Glutamatergic neuron (in vitro differentiated cells): ENCODE measurements at places on chromosomes 2 and 18. TPM values are rescaled to one million over a fixed set of nuclear protein-coding genes. Genes with fewer than 3 reads are reported as not detected.

IKZF2 gene
- total RNA-seq: 1.8 TPM

ACOXL gene
- 1.4 TPM for total RNA-seq

LYPD6B gene
- 0.69 TPM for total RNA-seq

IL18R1 gene
- total RNA-seq: not detected

ITM2C gene
- total RNA-seq: 72.0 TPM

- DNase-seq: no peak
Measured at GRCh38 chr2:47864566-47864965, 41.7 kb downstream of the FBXO11 start.

GRCh38 chr2:136527560-136527959 lies 237.8 kb upstream of the THSD7B start:
- no peak for DNase-seq

DNA sequence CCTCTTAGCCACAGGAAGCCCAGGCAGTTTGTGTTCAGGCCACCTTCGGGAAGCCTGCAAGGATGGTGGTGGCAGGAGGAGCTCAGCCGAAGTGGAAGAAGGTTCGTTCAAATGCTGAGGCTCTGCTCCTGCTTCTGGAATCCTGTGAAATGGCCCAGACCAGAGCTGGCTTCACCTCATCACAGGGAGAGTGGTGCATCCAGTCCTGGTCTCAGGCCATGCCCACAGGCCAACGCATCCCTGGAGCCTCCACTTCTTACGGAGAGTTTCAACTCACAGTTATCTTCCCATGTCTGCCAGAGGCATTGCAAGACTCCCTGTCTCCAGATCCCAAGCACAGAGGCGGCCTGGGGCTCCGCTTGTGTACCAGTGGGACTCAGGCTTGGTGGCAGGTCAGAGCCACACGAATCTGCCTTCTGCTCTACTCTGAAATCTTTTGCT lies 82.3 kb downstream of the NDUFA10 start:
- peak; percentile 12 for DNase-seq

GRCh38 chr2:61658841-61659780 lies 121.0 kb upstream of the XPO1 start:
- DNase-seq: no peak

- no peak for DNase-seq
Measured at GRCh38 chr2:239116456-239117246, 268.8 kb downstream of the TWIST2 start.

GRCh38 chr18:55650363-55650870 lies 62.4 kb upstream of the TCF4 start:
- DNase-seq: no peak

- no peak for DNase-seq
Measured at GRCh38 chr18:76771192-76771799, 51.1 kb upstream of the ZNF236 start.

- DNase-seq: no peak
Measured at GRCh38 chr2:28276807-28277206, 115.9 kb upstream of the FOSL2 start.

DNA sequence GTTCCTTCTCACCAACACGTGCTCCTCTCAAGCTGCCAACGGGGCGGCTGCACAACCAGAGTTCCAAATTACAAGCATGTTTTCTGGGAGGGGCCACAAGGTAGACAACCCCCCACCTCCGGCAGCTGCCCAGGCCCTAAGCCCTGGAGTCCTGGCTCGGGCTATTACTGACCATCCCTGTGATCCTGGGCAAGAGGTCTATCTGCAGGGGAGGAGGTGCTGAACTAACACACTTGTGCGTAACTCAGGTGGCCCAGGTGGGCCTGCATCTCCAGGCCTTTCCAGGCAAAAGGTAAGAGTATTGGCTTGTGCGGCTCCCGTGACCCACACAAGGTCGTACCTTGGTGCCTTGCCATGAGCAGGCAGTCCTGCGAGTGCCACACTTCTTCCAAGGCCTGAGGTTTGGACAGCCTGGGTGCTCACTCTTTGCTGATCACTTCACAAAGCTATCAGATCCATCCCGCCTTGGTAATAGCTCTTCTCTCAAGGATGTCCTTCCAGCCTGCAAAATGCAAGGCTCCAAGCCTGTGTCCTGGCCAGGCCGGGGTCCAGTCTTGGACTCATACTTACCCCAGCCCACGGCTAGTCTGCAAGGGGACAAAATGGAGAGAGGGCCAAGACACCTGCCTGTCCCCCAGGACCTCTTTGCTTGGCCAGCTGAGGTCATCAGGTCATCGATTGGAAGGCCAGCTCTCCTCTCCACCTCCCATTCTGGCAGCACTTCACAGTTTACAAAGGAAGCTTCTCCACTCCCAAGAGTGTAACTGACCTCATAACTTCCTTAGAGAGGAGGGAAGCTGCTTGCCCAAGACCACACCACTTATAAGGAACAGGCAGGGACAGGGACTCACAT lies 33.9 kb downstream of the ADRA2B start:
- DNase-seq: no peak

DNA sequence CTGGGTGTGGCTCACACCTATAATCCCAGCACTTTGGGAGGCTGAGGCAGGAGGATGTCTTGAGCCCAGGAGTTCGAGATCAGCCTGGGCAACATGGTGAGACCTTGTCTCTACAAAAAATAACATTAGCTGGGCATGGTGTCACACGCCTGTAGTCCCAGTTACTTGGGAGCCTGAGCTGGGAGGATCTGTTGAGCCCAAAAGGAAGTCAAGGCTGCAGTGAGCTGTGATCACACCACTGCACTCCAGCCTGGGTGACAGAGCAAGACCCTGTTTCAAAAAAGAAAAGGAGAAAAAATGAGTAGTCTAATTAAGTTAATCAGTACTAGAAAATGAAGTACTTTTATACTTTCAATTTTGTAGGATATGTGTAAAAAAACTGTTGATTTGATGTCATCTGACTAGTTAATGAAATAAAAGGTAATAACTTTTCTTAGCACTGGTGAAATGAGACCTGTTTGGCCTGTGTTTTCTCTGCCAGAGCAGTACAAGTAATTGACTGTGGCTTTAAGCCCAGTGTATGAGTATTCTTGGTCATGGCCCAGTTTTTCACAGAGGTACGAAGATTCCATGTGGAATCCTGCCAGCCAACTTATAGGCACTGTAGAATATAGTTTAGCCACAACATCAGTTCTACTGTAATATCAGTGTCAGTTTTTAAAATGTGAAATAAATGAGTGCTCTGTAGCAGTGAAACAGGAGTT lies 35.8 kb downstream of the MFSD6 start:
- no peak for DNase-seq

DNA sequence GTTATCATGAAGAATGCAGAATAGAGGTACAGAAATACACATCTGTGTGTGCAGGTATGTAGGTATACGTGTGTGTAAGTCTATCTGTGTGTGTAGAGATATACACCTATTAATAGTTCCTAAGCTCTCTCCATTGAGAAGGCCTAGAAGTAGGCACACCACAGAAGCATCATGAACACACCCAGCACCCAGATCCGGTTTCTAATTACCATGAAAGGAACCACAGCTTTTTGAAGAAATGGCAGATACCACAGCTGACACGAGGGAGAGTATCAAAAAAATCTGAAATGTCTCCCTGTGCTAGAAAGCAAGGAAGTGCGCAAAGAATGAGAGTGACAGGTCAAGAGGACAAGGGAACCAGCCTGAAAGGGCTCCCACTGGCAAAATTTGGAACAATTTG lies 27.7 kb upstream of the AP1S3 start:
- DNase-seq: no peak

DNA sequence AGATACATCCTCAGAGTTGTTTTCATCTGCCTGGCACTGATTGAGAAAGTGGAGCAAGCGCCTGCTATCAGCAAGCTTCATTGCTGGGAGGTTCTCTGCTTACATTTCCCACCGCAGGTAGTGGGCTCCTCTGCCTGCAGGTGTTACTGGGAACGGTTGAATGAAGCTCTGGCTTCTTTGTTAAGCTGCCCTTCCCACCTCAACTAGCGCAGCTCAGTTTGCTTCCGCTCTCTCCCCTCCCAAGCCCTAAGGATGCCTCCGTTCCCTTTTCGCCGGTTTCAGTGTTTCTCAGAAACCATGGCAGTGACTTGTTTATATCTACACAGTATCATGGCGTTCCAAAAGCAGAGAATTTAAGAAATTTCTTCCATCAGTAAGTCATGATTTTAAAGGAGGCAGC lies 72.2 kb upstream of the B3GNT7 start:
- DNase-seq: no peak

- DNase-seq: no peak
Measured at GRCh38 chr18:9038277-9038871, 64.1 kb upstream of the NDUFV2 start.

DNA sequence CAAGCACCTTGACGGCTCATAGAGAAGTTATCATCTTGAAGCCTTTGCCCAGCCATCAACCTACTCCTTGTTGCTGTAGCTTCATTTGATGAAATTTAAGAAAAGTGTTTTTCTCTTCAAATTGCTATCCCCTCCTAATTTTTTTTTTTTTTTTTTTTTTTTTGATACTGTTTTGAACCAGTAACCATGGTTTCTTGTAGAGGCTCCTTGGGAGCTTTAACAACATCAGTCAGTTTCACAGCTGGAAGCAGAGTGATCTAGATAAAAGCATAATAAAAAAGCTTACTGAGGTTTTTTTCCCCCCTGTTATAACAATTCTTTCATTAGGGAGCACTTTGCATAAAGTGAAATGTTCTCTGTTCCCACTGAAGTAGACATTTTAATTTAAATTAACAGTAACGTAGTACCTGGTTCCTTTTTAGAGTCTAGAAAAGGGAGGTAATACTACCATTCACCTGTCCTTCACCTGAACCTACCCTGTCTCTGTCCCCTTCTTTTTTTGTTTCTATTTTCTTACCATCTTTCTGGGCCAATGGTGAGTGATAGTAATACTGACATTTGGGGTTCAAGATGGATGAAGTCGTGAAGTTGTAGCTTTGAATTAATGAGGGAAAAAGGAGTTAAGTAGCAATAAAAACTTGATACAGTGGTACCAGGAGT lies 101.5 kb downstream of the NCOA1 start:
- no peak for DNase-seq

DNA sequence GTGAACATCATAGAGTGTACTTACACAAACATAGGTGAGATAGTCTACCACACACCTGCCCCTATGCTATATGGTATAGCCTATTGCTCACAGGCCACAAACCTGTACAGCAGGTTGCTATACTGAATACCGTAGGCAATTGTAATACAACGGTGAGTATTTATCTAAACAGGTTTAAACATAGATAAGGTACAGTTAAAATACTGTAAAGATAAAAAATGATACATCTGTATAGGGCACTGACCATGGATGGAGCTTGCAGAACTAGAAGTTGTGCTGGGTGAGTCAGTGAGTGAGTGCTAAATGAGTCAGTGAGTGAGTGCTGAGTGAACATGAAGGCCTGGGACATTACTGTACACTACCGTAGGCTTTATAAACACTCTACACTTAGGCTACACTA lies 267.0 kb upstream of the HS6ST1 start:
- DNase-seq: no peak

GRCh38 chr2:84486441-84487115 lies 27.5 kb upstream of the SUCLG1 start:
- no peak for DNase-seq

DNA sequence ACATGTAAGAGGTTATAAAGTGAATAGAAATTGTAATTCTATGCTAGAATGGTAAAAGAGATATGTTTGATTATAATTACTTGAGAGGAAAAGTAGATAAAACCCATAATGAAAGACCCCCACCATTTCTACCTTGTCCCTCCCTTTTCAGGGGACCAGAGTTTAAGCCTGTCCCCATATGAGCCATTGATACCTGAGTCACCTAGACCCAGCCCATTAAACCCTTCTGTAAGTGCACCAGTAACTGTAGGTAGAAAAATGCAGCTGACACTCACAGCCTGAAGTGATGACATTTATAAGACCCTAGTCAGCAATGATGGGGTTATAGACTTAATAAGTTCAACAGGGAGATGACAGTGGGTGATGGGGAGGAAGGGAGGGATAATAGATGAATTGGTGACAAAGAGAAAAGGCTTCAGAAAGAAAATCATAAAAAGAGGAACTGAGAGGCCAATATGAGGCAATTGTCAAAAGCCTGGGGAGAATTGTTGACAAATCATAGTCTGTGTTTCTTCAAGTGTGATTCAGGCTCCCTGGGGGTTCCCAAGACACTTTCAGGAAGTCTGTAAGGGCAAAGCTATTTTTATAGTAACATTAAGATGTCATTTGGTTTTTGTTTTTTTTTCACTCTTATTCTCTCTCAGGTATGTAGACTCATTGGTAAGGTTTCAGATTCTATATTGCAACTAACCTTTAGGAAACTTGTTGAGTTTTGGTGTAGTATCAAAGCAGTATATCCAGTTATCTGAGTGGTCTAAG lies 544.2 kb downstream of the SATB2 start:
- no peak for DNase-seq

- no peak for DNase-seq
Measured at GRCh38 chr2:137437386-137437785, 526.9 kb upstream of the HNMT start.

- DNase-seq: no peak
Measured at GRCh38 chr2:198966269-198966668, 491.5 kb downstream of the SATB2 start.

GRCh38 chr18:24964216-24964615 lies 387.8 kb downstream of the ZNF521 start:
- no peak for DNase-seq

DNA sequence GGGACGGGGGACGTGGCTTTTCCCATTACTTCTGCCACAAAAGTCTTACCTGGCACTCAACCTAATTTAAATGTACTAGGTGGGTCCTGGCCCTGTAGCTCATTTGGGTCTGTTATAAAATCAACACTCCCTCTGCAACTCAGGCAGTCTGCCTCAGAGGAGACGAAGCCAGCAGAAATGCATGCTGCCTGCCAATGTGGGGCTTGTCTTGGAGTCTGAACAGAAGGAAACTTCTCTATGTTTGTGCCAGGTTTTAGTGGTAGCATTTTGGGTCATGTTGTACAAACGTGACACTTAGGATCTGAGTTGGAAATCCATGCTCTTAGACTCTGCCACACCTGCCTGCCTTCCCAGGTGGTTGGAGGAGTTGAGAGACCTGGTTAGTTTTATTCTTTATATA lies 292.5 kb upstream of the FAM98A start:
- DNase-seq: no peak

DNA sequence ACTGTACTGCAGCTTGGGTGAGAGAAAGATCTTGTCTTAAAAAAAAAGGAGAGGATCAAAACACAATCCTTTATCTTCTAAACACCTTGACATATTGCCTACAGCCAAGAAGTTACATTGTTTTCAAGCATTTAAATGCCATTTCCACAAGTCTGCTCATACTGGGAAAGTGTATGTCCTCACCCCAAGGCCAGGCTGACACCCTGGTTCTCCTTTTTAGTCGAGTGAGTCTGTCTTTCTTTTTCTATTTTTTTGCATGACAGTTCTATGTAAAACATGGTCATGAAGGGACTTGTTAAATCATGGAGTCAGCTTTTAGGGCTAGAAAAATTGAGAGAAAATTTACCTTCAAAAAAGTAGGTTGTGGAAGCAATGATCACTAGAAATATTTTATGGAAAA lies 233.3 kb downstream of the FAM210A start:
- DNase-seq: no peak

GRCh38 chr2:7242189-7242867 lies 325.1 kb downstream of the RNF144A start:
- no peak for DNase-seq

DNA sequence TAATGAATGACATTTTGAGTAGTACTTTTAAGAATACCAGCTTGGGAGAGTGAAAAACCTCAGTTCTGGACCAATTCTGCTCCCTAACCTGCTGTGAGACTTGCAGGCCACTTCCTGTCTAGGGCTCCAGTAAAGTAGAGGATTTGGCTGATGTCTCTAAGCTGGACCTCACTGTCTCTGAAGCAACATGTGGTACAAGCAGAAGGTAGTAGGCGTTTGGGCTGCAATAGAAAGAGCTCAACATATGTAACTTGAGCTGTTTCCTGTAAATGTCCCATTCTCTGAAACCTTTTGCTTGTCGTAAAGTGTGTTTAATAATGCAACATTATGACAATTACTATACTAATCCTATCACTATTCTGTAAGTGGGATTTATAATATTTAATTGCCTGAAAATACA lies 213.1 kb downstream of the MYO3B start:
- no peak for DNase-seq
